ENCODE measurements at places on chromosomes 11 and 22.

- DNase-seq = no peak
Observed at GRCh38 chr11:112044961-112045360, 19.8 kb downstream of the DLAT start.

DNA sequence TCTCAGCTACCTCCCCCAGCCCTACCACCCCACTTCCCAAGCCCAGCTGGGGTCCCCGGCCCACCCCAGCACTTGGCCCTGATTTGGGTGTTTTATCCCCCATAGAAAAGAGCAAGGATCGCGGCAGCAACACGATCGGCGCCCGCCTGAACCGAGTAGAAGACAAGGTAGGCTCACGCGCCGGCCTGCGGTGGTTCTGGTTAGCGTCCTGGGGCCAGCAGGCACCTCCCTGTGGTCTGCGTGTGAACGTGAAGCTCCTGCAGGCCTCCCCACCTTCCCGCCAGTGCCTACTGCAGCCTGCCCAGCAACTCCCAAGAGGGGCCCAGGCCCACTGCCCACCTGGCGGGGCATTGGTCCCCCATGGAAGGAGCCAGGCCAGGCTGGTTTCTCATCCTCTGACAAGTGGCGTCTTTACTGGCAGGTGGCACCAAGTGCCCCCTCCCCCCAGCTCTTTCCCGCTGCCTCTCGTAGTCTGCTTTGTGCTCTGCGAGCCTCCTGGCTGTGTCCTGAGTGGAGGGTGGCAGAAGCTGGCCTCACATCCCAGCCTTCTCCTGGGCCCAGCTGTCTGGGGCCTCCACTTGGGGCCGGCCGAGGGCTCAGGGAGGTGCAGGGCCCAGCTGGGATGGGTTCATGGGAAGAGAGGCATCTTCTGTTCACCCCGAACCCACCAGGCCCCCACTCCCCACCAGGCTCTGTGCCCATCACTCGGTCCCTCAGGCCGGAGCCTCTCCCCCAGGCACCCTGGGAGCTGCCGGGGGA lies 78.3 kb upstream of the KCNQ1OT1 start:
- DNase-seq = no peak

DNA sequence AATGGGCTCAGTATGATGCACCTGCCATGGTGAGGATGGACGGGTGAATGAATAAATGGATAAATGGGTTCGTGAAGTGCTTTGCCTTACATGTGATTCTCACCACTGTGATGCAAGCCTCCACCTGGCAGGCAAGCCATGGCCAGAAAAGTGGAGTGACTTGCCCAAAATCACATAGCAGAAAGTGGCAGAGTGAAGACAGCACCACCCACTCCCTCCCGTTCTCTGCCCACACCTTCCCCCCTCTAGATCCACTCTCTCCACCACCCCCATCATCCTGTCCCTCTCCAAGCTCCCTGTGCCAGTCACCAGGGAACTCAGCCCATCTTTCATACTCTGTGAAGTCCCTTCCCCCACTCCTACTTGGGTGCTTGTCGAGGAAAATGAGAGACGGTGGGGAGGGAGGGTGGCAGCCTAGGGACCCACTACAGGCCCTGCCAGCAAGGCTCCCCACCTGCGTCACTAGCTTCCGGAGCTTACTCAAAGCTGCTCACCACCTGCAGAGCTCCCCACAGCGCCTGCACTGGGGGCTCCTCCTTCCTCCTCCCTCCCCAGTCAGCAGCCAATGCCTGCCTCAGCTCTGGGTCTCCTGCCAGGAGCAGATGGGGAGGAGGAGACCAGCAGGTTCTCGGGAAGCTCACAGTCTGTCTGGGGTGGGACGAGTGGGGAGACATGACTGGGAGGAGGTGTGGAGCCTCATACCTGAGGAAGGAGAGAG lies 82.3 kb downstream of the PDE2A start:
- DNase-seq = no peak

DNA sequence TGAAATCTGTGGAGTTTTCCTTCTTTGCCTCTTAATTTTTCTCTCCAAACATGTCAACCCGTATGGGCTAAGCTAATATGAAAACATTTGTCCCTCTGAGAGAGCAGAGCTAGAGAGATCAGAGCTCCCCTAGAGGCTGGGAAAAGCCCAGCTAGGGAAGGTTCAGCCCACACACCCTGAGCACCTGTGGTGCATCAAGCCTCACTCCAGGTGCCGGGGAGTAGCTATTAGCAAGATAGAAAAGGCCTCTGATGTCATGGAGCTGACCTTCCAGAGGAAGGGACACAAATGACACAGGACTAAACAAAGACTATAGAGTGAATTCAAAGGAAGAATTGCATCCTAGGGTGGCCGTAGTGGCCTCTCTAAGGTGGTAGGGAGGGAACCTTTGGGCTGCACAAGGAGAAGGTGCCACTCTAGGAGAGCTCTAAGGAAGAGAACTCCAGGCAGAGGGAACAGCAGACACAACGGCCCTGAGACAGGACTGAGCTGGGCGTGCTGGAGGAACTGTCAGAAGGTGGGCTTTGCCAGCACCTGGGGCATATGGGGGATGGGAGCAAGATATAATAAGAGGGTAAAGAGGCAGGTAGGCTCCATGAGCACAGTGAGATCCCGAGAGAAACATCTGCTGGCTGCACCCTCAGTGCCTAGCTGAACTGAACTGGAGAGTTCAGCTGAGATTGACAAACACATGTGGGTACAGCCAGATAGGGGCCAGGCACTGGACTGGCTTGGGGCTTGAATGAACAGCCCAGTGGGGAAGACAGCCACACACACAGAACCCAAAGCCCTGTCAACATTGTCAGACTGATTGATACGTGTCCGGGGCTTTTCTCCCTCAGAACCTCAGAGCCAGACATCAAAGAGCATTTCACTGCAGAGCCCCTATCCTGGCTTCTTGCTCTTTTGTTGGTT lies 65.5 kb upstream of the DRD2 start:
- DNase-seq = no peak

DNA sequence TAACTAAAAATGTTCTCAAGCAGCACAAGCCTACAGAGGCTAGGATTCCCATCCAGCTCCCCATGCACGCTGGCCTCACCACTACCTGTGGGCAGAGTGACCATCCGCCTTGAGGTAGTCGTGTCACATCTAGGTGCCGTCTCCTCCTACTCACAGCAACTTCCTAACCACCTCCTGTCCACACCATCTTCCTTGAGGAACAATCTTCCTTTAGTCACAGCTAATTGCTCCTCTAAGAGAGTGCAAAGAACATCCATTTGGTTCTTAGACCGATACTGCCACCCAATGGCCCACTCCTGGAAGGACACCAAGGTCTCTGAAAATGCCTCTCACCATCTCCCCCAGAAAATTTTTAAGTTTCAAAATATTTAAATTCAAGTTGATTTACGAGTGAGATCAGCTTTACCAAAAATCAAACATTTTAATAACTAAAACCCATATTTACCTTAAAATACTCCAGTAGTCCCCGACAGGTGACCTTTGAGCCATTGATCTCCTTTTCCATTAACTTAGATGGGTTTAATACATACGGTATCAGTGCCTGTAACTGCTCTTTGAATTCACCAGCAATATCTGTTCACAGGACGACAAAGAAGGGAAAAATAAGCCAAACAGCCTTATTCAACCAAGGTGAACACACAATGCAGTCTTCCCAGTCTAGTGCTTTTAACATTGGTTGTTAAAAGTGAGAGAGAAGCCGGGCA lies 21.7 kb upstream of the PLAAT3 start:
- DNase-seq = no peak

GRCh38 chr22:19085233-19085718 lies 36.9 kb downstream of the DGCR2 start:
- DNase-seq = no peak

Data from cortex of kidney (tissue), 1 donor.